Right cardiac atrium (tissue), 5 donors: ENCODE measurements at places on chromosomes 6 and 20. TPM values are rescaled to one million over a fixed set of nuclear protein-coding genes. Genes with fewer than 3 reads are reported as not detected.

The C6orf141 gene
- total RNA-seq = 0.23 TPM

- DNase-seq = no peak
Observed at GRCh38 chr6:167839755-167840154, 13.0 kb downstream of the AFDN start.

GRCh38 chr6:7953753-7954152, 43.2 kb upstream of the TXNDC5 start:
- no peak for DNase-seq

The TMEM217 gene
- total RNA-seq = 1.0 TPM

DNA sequence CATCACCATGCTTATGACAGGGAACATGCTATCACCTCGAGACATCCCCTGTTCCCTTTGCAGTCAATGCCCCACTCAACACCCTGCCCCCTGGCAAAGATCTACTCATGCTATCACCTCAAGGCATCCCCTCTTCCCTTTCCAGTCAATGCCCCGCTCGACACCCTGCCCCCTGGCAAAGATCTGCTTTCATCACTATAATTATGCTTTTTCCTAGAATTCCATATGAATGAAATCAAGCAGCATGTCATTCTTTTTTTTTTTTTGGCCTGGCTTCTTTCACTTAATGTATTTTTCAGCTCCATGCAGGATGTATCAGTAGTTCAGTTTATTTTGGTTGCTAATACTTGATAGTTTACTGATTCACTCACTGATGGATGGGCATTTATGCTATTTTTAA, 554.9 kb downstream of the CDH26 start:
- no peak for DNase-seq

- no peak for DNase-seq
Observed at GRCh38 chr6:170232186-170233002, 58.5 kb downstream of the DLL1 start.

- DNase-seq = no peak
Observed at GRCh38 chr6:46452312-46452917, 38.8 kb downstream of the RCAN2 start.
